ENCODE measurements at places on chromosomes 7 and 10. TPM values are rescaled to one million over a fixed set of nuclear protein-coding genes. Genes with fewer than 3 reads are reported as not detected.

ZNF736 gene
- 7.2 TPM for total RNA-seq

TMEM270 gene
- not detected for total RNA-seq

LRRC18 gene
- not detected for total RNA-seq

HOXA3 gene
- total RNA-seq: not detected

ZSCAN25 gene
- total RNA-seq: 9.2 TPM

DYDC1 gene
- not detected for total RNA-seq

PDLIM1 gene
- total RNA-seq: 35.0 TPM

GIMAP5 gene
- total RNA-seq: 0.08 TPM

PTPRZ1 gene
- 0.12 TPM for total RNA-seq

NAT16 gene
- not detected for total RNA-seq

GHRHR gene
- not detected for total RNA-seq

CARD11 gene
- total RNA-seq: not detected

UPK3BL2 gene
- total RNA-seq: 2.2 TPM

POU6F2 gene
- not detected for total RNA-seq

RPEL1 gene
- 0.12 TPM for total RNA-seq

CUEDC2 gene
- total RNA-seq: 50.2 TPM

BMPR1A gene
- total RNA-seq: 39.7 TPM

FOXI2 gene
- total RNA-seq: not detected

ASB4 gene
- total RNA-seq: not detected

SNX13 gene
- 33.1 TPM for total RNA-seq

FFAR4 gene
- total RNA-seq: not detected

IFIT1B gene
- total RNA-seq: not detected

GNGT1 gene
- total RNA-seq: not detected

IRF5 gene
- total RNA-seq: 0.15 TPM

PBLD gene
- 2.8 TPM for total RNA-seq

ADAM22 gene
- 0.08 TPM for total RNA-seq

NKX2-3 gene
- total RNA-seq: not detected

ERVW-1 gene
- total RNA-seq: not detected

R3HCC1L gene
- 10.6 TPM for total RNA-seq

COL28A1 gene
- not detected for total RNA-seq

ARHGEF35 gene
- total RNA-seq: 2.0 TPM

KLF6 gene
- 47.6 TPM for total RNA-seq

PLEKHS1 gene
- not detected for total RNA-seq

C10orf62 gene
- total RNA-seq: 0.08 TPM

DTX2 gene
- 0.94 TPM for total RNA-seq

PRF1 gene
- not detected for total RNA-seq

CPN1 gene
- total RNA-seq: not detected

UNC5B gene
- 39.1 TPM for total RNA-seq

AKR1C3 gene
- total RNA-seq: 308 TPM

LAMB4 gene
- 0.12 TPM for total RNA-seq

MRPS24 gene
- 98.8 TPM for total RNA-seq

SPDYE16 gene
- total RNA-seq: 0.12 TPM

NUTM2D gene
- 0.82 TPM for total RNA-seq

HMX3 gene
- not detected for total RNA-seq

GRID2IP gene
- not detected for total RNA-seq

RINT1 gene
- total RNA-seq: 13.3 TPM

KLLN gene
- total RNA-seq: 0.12 TPM

ACTL6B gene
- not detected for total RNA-seq

UBN2 gene
- total RNA-seq: 2.9 TPM

OPN4 gene
- total RNA-seq: not detected

GSTO2 gene
- 0.47 TPM for total RNA-seq

BMPER gene
- 56.5 TPM for total RNA-seq

CACNA2D1 gene
- total RNA-seq: 71.3 TPM

MYPN gene
- total RNA-seq: not detected

LRRD1 gene
- total RNA-seq: under 0.01 TPM

HYAL4 gene
- not detected for total RNA-seq

IDI2 gene
- total RNA-seq: not detected

GNAT3 gene
- total RNA-seq: not detected

SNCG gene
- total RNA-seq: 48.3 TPM

All from smooth muscle cell of the coronary artery (primary cell).